Gastrocnemius medialis (tissue), 4 donors: ENCODE measurements at places on chromosomes 4 and X. TPM values are rescaled to one million over a fixed set of nuclear protein-coding genes. Genes with fewer than 3 reads are reported as not detected.

DNA sequence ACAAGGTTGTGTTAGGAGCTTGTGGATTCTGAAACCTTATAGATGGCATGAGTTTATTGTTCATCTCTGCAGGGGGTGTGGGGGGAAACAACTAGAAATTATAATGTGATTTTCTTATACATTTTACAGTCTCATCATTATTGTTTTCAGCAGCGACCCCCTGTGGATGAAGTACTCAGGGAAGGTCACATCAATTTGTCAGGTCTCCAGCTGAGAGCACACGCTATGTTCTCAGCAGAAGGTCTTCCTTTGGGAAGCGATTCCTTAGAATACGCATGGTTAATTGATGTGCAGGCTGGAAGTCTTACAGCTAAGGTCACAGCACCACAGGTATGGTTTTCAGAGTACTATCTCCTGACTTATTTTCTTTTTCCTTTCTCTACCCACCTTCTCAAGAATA lies 72.2 kb downstream of the BLTP1 start:
- no peak for DNase-seq

- DNase-seq: no peak
Observed at GRCh38 chrX:2931612-2932011, 2.5 kb upstream of the ARSD start.

GRCh38 chrX:68989865-68990606 lies 161.2 kb downstream of the EFNB1 start:
- no peak for DNase-seq

GRCh38 chr4:1080961-1081688 lies 32.2 kb downstream of the RNF212 start:
- no peak for DNase-seq

- DNase-seq: no peak
Observed at GRCh38 chrX:137025930-137026329, 7.9 kb downstream of the GPR101 start.

- no peak for DNase-seq
Observed at GRCh38 chr4:57426779-57427395, 316.7 kb upstream of the IGFBP7 start.

DNA sequence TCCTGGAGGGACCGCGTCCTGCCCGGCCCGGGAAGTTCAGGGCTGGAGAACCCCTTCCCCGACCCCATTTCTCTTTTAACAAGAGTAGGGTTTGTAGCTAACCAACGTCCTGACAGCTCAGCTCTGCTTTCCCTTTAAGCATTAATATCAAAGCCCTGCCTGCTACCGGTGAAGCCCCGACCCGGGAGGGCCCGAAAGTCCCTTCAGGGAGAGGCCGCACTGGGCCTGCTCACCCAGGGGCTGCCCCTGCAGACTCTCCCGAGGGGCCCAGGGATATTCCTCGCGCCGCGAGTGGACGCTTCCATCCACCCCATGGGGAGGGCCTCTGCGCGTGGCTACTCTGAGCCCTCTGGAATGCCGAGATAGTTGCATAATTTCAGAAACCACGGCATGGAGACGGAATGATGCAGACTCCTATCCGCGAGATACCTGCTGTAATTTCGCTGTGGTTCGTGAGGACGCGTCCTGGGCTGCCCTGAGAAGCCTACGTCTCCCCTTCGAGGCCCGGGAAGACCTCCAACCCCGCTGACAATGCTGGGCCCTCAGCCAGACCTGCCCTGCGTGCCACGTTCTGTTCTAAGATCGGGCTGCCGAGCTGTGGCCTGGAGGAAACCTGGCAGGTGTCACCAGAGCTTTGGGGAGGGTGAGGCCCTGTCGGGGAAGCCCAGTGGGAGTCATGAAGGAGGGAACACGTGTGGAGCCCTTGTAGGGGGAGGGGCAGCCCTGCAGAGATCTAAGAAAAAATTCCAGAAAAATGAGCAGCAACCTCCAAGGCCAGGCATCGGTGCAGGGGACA lies 999 bp upstream of the CTBP1 start:
- no peak for DNase-seq

DNA sequence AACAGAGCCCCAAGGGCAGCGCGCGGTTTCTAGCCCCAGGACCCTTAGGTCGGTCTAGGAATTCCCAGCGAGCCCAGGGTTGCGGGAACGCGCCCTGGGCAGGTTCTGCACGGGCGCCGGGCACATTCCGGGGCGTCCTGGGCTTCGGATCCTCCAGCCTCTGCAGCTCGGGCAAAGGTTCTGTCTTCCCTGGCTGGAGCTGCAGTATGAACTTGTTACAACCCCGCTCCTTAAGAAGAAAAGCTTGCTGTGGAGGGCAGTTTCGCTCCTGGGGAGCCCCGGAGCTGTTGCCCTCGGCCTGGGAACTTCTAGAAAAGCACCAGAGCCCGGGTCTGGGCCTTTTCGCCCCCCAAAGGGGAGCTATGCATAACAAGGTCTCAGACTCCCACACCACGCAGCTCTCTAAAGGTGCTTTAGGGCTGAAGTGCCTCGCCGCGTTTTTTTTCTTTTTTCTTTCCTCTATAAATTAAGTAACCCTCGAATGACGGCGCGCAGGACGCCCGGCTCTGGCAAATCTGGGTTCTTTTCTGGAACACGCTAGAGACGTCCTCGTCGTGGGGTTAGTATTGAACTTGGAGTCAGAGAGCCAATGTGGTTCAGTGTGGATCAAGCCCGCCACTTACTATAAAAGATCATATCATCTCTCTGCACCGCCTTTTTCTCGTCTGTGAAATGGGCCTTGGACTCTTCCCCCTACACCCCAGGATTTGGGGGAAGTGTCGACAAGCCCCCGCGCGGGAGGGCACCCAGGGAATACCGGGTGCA lies 5.7 kb downstream of the MSX1 start:
- no peak for DNase-seq

GRCh38 chrX:7076245-7076661 lies 71.3 kb upstream of the STS start:
- no peak for DNase-seq

GRCh38 chr4:71229477-71230270 lies 109.1 kb upstream of the SLC4A4 start:
- no peak for DNase-seq

DNA sequence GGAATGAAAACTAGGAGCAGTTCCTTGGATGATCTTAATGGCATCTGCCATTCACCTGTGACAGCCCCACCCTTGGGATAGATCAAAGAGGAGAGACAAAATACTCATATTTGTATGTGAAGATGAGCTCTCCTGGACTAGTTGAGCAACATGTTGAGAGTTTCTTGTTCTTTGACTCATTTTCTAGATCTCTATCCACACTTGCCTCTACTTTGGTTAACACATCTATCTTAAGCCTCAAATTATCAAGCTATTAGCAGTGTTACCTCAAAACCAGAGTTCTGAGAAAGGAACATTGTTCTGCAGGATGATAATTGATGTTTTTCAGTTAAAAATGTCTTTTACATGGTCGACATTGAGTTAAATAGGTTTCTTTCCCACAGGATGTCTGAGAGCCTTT lies 94.2 kb upstream of the TEX13D start:
- no peak for DNase-seq

- no peak for DNase-seq
Observed at GRCh38 chrX:81586096-81586495, 384.2 kb downstream of the SH3BGRL start.

- DNase-seq: no peak
Observed at GRCh38 chrX:77346859-77347258, 100.3 kb upstream of the FGF16 start.

DNA sequence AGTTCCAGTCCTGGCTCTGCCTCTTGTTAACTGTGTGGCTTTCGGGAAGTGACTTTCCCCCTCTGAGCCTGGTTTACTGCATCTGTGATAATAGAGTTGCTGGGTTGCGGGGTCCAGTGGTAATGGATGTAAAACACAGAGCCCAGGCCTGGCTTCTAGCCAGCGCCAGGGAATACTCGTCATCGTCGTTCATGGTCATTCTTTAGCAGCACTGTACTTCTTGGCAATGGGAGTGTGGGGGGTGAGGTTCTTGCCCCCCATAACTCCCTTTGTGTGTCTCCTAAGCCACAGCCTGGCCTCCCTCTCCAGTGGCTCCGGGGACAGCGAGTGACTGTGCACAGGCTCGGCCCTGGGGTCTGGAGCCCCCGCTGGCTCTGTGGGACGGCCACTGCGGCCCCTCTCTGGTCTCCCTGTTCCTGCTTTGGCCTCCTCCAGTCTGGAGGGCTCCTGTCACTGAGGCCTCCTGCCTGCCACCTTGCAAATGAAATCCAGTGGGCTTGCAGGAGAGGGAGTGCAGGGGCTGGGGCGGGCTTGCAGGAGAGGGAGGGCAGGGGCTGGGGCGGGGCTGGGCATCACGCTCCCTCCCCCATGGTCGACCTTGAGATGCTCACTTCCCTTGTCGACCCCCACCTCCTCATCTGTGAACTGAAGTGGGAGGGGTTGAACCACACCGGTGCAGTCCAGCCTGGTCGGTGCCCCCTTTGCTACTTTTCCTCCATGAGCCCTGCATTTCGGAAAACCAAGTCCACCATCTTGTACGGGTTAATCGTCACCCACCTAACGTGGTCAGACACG lies 13.2 kb downstream of the PSAPL1 start:
- DNase-seq: no peak

GRCh38 chrX:46589977-46590723 lies 16.6 kb downstream of the CHST7 start:
- no peak for DNase-seq

- DNase-seq: no peak
Observed at GRCh38 chrX:100606753-100607152, 22.0 kb downstream of the TNMD start.

- no peak for DNase-seq
Observed at GRCh38 chr4:52751487-52751911, 274 bp upstream of the ERVMER34-1 start.

- no peak for DNase-seq
Observed at GRCh38 chr4:10704430-10704810, 19.9 kb upstream of the CLNK start.

RAB41 gene
- not detected for total RNA-seq

CXCL5 gene
- total RNA-seq: not detected

PIR gene
- total RNA-seq: 20.2 TPM

ABLIM2 gene
- 177 TPM for total RNA-seq
